ENCODE measurements at places on chromosomes 3 and 15. TPM values are rescaled to one million over a fixed set of nuclear protein-coding genes. Genes with fewer than 3 reads are reported as not detected.

CLDN18 gene
- total RNA-seq, result 1,096 TPM

MAP6D1 gene
- total RNA-seq, result 0.58 TPM

ATP13A5 gene
- total RNA-seq, result not detected

GRCh38 chr15:70525551-70525950, 237.8 kb downstream of the UACA start:
- no peak for DNase-seq

SPTBN5 gene
- 0.73 TPM for total RNA-seq

DNA sequence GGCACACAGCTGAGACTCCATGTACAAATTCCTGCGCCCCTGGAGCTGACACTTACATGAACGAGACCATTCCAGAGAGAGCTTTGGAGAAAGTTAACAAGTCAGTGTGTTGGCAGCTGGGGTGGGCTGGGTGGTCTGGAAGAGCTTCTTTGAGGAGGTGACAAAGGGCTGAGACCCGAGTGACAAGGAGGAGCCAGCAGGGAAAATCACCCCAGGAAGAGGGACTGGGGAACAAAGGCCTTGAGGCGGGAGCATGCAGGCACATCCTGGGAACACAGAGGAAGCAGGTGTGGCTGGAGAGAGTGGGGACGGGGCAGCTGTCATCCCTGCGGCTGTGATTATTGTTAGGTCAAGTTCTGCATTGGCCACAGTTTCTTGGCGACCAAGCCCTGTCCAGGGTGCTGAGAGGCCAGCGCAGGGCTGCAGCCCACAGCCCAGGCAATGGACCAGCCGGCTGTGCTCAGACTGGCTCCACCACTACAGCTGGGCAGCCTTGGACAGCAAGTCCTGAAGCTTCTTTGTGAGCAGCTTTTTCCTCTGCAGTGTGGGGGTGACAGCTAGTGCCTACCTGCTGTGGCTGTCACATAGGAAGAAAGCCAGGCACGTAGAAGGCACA, 34.2 kb upstream of the PRR23E start:
- DNase-seq, result peak; percentile 71

DNA sequence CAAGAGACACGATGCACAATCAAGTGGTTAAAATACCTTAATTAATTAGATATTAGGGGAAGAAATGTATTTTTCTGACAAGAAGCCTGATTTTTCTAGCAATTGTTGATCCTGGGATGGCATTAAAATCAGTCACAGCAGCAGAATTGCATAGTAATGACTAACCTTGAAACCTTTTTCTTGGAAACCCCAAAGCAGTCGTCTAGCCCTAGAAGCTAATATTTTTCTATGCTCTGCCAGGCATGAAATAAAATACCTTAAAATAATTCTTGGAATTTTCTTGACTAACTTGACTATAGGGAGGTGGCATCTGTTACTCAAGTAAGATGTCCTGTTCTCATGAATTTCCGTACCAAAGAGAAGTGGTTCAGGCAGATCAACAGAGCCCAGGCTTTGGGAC, 204.1 kb downstream of the THRB start:
- DNase-seq, result no peak

DNA sequence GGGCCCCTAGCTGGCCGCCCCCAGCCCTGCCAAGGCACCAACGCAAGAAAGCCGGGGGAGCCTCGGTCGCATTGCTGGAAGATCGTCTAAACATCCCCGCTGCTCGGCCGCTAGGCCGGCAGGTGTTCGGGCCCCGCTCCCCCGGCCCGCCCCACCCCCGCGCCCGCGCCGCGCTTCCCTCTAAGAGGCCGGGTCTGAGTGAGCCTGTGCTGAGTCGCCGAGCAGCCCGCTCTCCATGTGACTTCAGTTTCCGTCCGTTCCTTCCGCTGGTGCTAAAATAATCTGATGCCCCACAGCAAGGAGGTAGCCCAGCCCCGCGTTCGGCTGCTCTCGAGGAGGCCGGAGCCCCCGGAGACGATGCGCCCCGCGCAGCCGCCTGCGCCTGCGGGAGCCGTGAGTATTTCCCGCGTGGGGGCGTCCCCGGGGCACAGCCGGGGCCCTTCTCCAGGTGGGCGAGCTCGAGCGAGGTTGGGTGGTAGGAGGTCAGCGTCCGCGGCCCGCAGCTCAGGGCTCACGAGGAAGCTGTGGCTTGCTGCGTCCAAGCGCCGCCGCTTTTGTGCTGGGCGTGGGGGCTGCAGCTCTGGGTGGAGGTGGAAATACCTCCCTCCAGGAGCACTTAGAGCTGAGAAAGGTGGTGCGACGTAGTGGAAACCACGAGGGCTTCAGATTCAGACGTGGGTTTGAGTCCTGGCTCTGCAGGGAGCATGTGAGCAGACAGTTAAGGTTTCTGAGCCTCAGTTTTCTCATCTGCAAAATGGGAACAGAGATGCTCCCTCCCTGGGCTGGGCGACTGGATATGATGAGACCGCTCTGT, at the start of gene NRROS:
Gene NRROS (plus strand): TSS at position 212 of the 814 bp plus-strand sequence. CDS start 14,846 bp downstream, outside the sequence.
- peak; percentile 88 for DNase-seq

DNA sequence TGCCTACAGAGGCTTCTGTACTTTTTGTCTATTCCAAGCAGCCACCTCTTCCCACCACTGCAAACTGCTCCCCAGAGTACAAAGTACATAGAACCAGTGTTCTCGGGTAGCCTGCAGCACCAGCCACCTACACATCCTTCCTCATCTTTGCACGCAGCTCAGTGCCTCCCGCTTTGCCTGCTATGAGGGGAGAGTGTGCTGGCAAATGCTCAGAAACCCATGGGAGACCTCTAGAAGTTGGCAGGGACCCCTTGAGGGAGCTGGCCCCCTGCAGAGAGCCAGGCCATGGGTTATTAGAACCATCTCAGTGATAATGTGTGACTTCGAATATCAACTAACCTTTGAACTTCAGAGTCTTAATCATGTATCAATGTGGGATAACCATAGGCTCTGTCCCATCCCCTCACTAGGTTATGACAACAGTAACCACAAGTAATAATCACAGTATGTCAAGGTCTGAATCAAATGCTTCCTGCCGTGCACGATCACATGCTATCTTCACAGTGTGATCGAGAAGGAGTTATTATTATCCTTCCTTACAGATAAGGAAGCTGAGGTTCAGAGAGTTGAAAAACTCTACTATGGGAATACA, 22.8 kb upstream of the SMAD3 start:
- DNase-seq, result no peak
